ENCODE measurements at places on chromosomes 2 and 18.

DNA sequence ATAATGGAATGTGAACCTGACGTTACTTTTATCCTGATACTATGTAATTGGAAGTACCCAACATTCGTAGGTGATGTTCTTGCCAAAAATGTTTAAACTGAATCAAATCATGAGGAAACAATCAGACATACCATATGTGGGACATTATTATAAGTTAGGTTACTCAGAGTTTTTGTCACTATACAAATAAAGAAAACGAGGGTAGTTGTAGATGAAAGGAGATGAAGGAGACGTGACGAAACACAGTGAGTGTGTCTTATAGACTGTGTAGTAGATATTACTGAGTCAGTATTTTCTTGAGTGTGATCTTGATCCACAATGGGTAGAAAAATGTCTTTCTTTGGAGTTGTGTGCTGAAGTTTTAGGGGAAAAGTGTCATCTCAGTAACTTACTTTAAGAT lies 176.8 kb downstream of the ZNF407 start:
- DNase-seq: no peak

GRCh38 chr2:237591141-237591881 lies 777 bp upstream of the RAB17 start:
- DNase-seq: no peak

DNA sequence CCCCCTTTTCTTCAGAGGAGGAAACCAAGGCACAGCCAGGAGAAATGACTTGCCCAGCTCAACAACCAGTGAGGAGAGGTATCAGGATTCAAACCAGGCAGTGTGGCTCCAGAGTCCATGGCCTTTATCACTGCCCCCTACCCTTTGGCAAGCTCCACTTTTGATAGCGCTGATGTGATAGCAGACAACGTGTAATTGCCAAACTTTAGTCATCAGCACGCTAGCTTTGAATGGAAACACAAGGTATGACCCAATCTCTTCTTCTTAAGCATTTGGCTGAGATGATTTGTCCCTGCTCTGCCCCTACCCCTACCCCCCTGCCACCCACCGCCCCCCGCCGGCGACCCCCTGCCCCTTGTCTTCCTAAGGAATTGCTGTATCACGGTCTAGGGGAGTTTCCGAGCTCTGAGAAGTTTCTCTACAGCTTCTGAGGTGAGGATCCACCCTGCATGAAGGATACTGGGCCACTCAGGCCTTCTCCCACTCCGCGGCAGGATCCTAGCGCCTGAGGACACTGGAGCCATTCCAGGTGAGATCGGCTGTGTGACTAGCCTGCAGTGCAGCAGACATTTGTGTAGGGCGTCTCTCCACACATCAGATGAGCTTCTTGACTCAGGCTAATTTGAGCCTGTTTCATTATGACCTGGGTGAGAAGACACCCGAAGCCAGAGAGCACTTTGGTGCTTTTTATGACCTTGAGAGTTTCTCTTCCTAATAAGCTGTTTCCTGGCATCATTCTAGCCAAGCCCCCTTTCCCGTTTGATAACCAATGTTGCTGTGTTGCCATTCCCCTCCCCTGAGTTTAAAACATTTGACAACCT lies 75.1 kb upstream of the MAP4K4 start:
- no peak for DNase-seq

- DNase-seq: no peak
These were observed 355.9 kb upstream of the HNRNPA3 start for GRCh38 chr2:176856683-176857082.

All from hindlimb muscle (tissue), 1 donor.